ENCODE measurements at places on chromosomes 16 and 17. TPM values are rescaled to one million over a fixed set of nuclear protein-coding genes. Genes with fewer than 3 reads are reported as not detected.

The ZNF771 gene
- 8.1 TPM for total RNA-seq

DNA sequence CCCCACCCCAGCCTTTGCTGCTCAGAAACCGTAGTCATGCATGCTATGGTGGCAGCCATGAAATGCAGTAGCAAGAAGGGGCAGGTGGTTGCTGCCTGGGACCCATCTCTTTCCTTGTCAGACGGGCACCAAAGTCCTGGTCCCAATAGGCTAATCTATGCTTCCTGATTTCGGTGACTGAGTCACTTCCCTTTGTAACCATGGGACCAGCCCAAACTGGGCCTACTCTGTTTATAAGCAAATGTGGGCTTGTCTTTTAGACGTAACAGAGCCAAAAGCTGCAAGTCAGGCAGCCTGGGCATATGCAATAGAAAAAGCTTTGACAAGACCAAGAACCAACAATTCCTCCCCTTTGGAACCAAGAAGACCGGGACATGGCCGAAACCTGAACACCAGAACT lies 99.1 kb upstream of the RBBP6 start:
- DNase-seq = no peak
- no peak overlapping the region for H3K27ac ChIP-seq
- no peaks in the 10 kb centered on the region for H3K4me1 ChIP-seq
- H3K4me3 ChIP-seq = no peak overlapping the region
- peaks cover 29% of the 10 kb centered on the region for H3K27me3 ChIP-seq

The UMOD gene
- not detected for total RNA-seq

DNA sequence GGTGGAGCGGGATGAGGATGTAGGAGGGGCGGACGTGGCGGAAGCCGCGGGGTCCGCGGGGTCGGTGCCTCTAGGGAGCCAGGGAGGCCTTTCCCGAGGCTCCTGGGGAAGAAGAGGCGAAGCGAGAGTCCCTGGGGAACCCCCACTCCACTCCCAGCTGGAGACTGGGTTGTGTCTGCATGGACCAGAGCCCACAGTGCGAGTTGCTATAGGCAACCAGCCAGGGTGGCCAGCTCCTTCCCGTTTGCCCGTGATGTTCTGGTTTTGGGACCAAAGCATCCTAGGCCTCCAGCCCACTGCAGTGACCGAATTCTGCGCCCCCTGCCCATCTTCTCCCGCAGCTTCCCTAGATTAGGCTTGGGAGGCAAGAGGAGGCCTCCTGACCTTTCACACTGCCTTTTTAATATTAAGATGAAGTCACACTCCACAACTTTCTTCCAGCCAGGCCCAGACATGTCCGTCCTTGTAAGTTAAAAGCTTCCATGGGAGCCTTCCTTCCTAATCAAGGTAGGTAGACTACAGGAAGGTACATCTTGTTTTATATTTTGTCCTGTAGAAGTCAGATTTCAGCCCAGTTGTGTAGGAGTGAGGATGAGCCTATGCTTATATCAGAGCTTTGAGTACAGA lies 469 bp downstream of the AMZ2 start:
- DNase-seq = no peak
- peak overlapping the region; percentile 88 for H3K4me3 ChIP-seq
- H3K27ac ChIP-seq = peak overlapping the region; percentile 98
- H3K36me3 ChIP-seq = peaks cover 23% of the 10 kb centered on the region
- peaks cover 28% of the 10 kb centered on the region for H3K4me1 ChIP-seq

GRCh38 chr17:40349895-40350688 lies 14.4 kb downstream of the GJD3 start:
- peak overlapping the region; percentile 97 for H3K27ac ChIP-seq
- no peaks in the 10 kb centered on the region for H3K27me3 ChIP-seq
- peaks cover 81% of the 10 kb centered on the region for H3K4me1 ChIP-seq
- peak overlapping the region; percentile 78 for H3K4me3 ChIP-seq
- peaks cover 59% of the 10 kb centered on the region for H3K36me3 ChIP-seq
- no peak for DNase-seq

The KCNG4 gene
- not detected for total RNA-seq

The KRT32 gene
- total RNA-seq = 0.22 TPM

- no peaks in the 10 kb centered on the region for H3K27me3 ChIP-seq
- H3K4me3 ChIP-seq = peak overlapping the region; percentile 94
- H3K4me1 ChIP-seq = peaks cover 28% of the 10 kb centered on the region
- peak overlapping the region; percentile 92 for H3K27ac ChIP-seq
- no peak for DNase-seq
Measured at GRCh38 chr16:58516768-58517107, 1.4 kb downstream of the SETD6 start.

The GNGT2 gene
- total RNA-seq = 2.2 TPM

DNA sequence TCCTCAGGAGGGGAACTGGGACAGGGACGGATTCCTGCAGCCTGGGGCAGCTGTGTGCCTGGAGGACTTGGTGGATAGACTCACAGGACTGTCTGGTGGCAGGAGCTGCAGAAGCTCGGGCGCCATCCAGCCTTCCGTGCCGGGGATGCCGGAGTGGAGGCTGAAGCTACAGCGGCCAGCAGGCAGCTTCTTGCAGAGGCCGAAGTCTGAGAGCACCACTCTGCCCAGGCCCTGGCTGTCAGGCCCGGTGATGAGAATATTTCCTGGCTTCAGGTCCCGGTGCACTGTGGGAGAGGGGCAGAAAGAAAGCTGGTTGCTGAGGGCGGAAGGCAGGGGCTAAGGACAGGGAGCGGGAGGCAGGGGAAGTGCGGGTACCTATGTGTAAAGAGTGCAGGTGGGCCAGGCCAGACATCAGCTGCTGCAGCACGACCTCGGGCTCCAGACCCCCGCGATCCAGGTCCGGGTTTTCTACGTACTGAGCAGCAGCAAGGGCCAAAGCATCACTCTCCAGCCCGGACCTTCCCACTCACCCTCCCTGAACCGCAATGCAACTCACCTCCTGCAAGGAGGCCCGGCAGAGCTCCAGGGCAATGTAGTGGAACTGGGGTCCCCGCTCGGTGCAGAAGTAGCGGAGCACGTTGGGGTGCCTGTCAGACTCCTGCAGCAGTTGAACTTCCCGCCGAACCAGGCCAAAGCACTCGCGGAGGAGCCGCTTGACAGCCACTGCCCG lies 16.1 kb downstream of the PLK1 start:
- peaks cover 31% of the 10 kb centered on the region for H3K27me3 ChIP-seq
- peaks cover 16% of the 10 kb centered on the region for H3K36me3 ChIP-seq
- DNase-seq = no peak
- peak overlapping the region; percentile 51 for H3K4me3 ChIP-seq
- H3K27ac ChIP-seq = no peak overlapping the region

- H3K36me3 ChIP-seq = no peaks in the 10 kb centered on the region
- H3K4me1 ChIP-seq = peaks cover 15% of the 10 kb centered on the region
- H3K27me3 ChIP-seq = peaks cover 14% of the 10 kb centered on the region
- no peak overlapping the region for H3K4me3 ChIP-seq
- H3K27ac ChIP-seq = no peak overlapping the region
- no peak for DNase-seq
Measured at GRCh38 chr16:66474750-66475199, 47.7 kb downstream of the BEAN1 start.

The SP2 gene
- total RNA-seq = 13.9 TPM

The LPCAT2 gene
- 6.9 TPM for total RNA-seq

The CLEC18A gene
- 0.22 TPM for total RNA-seq

The TBC1D28 gene
- not detected for total RNA-seq

GRCh38 chr17:48244121-48244711 lies 136.7 kb downstream of the SNX11 start:
- DNase-seq = no peak
- no peak overlapping the region for H3K27ac ChIP-seq
- H3K4me3 ChIP-seq = no peak overlapping the region
- peaks cover 26% of the 10 kb centered on the region for H3K27me3 ChIP-seq

The WNK4 gene
- not detected for total RNA-seq

The CPHXL2 gene
- total RNA-seq = not detected

DNA sequence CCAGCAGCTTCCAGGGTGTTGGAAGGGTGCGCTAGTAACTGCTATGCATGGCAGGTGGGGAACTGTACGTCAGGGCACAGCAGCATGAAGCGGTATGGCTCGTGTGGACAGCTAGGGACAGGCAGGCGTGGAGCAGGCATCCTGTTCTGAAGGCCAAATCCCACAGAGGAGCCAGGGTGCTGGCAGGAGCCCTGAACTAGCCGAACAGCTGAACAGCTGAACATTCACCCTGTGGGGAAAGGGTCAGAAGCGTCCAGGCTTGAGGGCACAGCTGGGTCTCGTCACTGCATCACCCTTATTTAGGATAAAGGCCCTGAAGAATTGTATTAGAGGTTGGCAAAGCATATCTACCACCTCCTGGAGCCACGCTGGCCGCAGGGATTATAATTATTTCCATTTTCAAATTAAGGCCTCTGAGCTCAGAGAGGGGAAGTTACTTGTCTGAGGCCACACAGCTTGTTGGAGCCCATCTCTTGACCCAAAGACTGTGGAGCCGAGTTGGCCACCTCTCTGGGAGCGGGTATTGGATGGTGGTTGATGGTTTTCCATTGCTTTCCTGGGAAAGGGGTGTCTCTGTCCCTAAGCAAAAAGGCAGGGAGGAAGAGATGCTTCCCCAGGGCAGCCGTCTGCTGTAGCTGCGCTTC lies 3.3 kb upstream of the STH start:
- no peak overlapping the region for H3K27ac ChIP-seq
- no peak for DNase-seq

The TTYH2 gene
- total RNA-seq = 28.1 TPM

The SOST gene
- total RNA-seq = 0.14 TPM

- DNase-seq = no peak
- H3K27me3 ChIP-seq = peaks cover 89% of the 10 kb centered on the region
- H3K27ac ChIP-seq = no peak overlapping the region
- no peaks in the 10 kb centered on the region for H3K4me1 ChIP-seq
Measured at GRCh38 chr16:86398201-86398600, 112.1 kb upstream of the FOXF1 start.

DNA sequence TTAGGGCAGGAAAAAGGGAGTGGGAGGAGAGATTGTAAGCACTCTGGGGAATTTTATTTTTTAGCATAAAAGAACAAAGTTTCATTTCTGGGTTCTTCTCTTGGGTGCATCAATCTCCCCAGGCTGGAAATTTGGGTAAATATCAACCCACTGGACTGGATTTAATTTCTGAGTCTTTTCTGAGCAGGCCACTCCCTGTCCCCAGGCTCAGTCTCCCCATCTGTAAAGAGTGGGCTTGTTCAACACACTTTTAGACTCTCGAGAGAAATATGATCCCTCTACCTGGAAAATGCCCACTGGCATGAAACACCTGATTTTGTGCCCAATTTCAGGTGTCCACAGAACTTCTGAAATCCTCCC lies 617 bp upstream of the VTN start:
- DNase-seq = no peak
- no peaks in the 10 kb centered on the region for H3K36me3 ChIP-seq
- peak overlapping the region; percentile 76 for H3K27ac ChIP-seq
- H3K27me3 ChIP-seq = no peaks in the 10 kb centered on the region
- H3K4me1 ChIP-seq = peaks cover 37% of the 10 kb centered on the region
- peak overlapping the region; percentile 76 for H3K4me3 ChIP-seq

GRCh38 chr16:75617121-75617520 lies 6.0 kb downstream of the ADAT1 start:
- peaks cover 73% of the 10 kb centered on the region for H3K36me3 ChIP-seq
- H3K27ac ChIP-seq = no peak overlapping the region
- peaks cover 28% of the 10 kb centered on the region for H3K4me1 ChIP-seq

DNA sequence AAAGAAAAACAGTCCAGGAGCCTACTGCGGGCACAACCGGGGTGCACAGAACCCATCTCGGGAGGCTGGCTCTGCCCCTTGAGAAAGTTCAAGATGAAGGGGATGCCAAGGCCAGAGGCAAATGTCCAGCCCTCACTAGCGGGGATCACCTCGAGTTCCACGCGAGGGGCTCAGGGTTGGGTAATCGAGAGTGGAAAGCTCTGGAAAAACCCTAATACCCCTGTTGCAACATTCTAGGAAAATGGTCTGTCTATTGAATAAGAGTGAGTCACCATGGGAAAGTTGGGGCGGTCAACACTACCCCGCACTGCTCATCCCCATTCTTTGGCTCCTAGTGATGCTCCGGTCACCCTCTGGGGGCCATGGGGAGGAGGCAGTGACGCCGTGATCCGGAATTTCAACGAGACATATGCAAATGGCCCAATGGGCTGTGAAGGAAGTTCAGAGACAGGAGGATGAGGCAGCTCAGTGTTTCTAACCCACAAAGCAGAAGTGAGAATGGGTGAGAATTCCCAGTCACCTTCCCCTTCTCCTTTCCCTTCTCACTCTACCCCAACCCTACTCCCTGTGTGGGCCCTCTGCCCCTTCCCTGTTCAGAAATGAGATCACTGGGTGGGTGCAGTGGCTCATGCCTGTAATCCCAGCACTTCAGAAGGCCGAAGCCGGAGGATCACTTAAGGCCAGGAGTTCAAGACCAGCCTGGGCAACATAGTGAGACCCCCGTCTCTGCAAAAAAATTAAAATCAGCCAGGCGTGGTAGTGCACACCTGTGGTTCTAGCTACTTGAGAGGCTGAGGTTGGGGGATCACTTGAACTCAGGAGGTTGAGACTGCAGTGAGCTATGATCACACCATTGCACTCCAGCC lies 22.4 kb downstream of the SOCS3 start:
- H3K4me1 ChIP-seq = peaks cover 11% of the 10 kb centered on the region
- no peaks in the 10 kb centered on the region for H3K27me3 ChIP-seq
- DNase-seq = no peak
- no peak overlapping the region for H3K4me3 ChIP-seq
- H3K27ac ChIP-seq = no peak overlapping the region

The KRTAP3-1 gene
- total RNA-seq = not detected

DNA sequence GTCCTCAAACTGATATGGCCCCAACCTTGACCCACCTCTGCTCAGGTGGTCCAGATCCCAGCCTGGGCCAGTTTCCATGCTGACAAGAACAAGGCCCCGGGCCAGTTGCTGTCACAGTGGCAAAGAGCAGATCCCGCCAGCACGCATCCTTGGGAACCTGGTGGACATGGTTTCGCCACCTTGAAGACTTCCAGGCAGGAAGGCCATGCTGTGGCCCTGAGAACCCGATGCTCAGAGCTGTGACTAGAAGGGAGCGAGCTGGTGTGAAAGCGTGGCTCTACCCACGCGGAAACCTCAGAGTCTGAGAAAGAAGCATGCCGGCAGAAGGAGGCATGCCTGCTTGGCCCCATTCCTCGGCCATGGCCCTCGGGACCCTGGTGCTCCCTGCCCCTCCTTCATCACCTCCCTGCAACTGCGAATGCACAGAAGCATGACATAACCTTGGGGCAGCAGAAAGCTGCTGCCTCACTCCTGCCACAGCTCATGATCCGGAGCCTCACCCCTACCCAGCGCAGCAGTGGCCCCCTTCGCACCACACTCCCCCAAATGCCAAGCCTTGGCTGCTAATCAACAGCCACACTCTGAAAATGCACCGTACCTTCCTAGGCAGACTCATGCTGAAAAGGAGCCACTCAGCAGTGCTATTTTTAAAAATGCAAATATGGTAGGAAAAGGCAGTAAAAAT lies 33.2 kb downstream of the UBE2O start:
- no peaks in the 10 kb centered on the region for H3K27me3 ChIP-seq
- no peaks in the 10 kb centered on the region for H3K36me3 ChIP-seq
- no peak overlapping the region for H3K4me3 ChIP-seq
- peak overlapping the region; percentile 73 for H3K27ac ChIP-seq
- no peak for DNase-seq
- H3K4me1 ChIP-seq = peaks cover 84% of the 10 kb centered on the region

All from left ventricle myocardium inferior (tissue), 1 donor.